Stimulated activated CD4-positive, alpha-beta T cell treated with anti-CD3 and anti-CD28 coated beads, Interleukin-15, amount 100 ng/mL, for 1 hour (primary cell): ENCODE measurements at places on chromosomes 2 and 18.
A peak's percentile ranks its signal among the peaks of the same experiment; 100 is the strongest.

DNA sequence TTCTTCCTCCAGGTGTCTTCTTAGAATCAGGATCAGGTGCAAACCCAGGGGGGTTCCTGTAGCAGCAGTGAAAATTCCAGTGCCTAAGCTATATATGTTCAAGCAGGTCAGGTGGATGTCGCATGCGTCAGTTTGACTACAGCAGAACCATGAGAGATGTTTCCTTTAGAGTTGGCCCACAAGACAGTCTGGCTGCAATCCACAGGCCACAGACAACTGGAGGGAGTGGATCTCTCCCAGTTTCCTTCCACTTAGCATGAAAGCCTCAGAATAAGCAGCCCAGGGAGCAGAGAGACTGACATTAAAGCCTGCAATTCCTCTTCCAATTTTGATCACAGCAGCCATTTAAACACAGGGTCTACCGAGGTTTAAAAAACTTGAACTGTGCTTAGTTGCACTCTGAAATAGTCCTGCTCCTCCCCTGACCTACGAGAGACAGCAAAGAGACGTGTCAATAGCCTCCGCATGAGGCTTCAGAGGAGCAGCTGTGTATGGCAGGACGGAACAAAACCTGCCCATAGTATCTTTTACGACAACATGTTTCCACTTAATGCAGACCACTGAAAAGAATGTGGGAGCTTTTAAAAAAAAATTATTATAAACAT, 988 bp upstream of the KCNE4 start:
- DNase-seq = no peak

DNA sequence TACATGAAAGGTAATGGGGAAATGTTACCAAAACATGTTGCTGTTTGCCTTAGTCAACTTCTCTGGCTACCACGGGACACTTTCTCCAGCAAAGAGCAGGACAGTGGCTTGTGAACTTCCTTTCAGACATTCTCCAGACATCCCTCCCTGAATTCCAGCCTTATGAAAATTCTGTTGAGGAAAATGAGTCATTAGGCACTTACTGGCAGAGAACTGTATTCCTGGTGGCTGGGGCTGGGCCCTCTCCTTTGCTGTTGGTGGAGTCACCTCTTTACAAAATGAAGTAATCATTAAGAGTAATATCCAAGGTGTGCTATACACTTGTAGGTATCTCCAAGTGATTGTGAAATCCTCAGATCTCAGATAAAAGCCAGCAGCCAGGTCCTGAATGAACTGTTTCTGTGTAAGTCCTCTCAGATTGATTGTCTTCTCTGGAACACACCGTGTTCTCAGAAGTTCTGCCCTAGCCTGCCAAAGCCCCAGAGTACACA, 1.3 kb upstream of the FAP start:
- DNase-seq = no peak

GRCh38 chr2:238528953-238529781, 102.4 kb downstream of the ASB1 start:
- DNase-seq = no peak

- no peak for DNase-seq
Observed at GRCh38 chr18:42976869-42977590, 138.5 kb downstream of the RIT2 start.

DNA sequence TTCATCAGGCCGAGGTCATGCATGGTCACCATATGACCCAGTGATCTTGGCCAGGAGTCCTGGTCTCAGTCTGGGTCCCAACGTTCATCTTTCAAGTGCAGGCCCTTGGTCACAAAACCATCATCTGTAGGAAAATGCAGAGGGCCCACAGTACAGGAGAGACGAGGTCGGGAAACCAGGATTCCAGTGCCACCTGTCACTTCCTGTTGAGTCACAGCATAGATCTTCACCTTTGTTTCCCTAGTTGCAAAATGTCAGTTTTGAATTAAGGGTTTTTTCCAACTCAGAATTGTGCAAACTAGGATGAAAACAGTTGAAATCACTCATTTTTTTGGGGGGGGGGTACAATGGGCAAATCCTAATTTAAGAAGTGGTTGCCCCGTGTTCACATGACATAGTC, 162.2 kb downstream of the INSIG2 start:
- DNase-seq = no peak

DNA sequence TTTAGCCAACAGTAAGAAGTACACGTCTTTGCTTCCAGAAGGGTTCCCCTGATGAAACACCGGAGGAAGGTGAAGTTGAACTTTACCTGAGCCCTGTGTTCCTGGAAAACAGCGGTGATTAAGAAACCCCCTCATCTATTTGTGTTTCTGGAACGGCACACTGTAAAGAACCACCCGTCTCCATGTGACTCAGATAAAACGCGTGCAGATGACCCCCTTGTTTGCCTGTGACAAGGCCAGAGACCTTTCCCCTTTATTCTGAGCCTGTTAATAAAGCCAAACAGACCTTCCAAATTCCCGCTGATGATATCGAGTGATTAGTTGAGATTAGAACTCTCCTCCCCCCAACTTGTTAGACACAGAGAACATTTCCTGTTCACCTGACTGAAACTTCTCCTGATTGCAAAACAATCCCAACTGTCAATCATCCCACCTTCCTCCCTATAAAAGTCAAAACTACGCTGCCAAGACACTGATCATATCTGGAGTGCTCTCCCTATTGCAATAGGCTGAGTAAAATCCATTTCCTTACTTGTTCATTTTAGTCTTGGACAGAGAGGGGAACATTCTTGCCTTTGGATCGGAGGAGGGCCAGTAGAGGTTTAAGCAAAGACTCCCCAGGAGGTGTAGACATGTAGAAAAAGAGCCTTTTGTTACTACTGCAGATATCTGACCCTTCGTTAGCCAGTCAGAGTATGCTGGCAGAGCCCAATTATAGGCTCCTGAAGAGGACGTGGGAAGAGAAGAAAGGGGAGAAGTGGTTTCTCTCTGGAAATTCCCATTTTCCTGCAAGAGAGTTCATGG, 914 bp upstream of the IWS1 start:
- DNase-seq = no peak

- peak; percentile 55 for DNase-seq
Observed at GRCh38 chr2:218398437-218399390, 954 bp upstream of the CTDSP1 start.

- no peak for DNase-seq
Observed at GRCh38 chr2:68907920-68908253, 36.7 kb upstream of the BMP10 start.

DNA sequence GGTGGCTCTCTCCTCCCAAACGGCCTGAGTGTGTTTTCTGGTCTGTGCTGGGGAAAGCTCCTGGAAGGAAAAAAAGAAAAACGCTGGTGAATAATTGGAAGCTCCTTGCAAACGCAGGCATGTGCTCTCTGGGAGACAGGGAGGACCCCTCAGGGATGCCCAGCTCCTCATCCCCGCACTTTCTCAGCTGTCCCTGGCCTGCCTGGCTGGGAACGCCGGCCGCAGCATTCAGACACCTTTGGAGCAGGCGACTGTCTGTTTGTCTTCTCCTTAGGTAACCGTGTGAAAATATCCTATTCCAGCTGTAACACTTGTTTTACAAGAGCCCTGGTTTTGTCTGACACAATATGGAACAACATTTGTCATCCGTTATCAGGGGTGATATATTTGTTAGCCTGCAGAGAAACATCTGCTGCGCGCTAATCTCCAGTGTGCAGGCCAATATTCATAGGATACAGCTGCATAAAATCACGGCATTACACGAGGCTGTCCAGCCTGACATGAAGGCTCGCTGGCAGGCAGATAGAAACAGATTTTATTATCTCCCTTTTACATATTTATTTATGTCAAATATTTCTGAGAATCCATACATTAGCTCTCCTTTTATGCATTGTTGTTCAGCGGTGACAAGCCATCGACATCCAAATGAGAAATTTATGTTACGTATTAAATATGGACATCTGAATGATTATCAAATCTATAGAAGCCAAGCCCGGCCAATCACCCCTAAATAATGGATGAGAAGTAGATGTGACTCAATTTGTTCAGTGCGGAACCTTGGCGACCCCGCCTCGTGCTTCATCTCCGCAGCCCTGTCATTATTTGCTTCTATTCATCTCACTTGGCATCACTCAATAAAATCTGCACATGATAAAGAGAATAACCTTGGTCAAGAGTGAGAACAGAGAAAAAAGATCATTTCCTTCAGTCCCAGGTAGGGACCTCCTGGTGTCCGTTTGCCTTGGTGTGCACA, 675.1 kb upstream of the SALL3 start:
- DNase-seq = no peak

GRCh38 chr2:43824512-43824911, 14.1 kb downstream of the ABCG5 start:
- DNase-seq = no peak

DNA sequence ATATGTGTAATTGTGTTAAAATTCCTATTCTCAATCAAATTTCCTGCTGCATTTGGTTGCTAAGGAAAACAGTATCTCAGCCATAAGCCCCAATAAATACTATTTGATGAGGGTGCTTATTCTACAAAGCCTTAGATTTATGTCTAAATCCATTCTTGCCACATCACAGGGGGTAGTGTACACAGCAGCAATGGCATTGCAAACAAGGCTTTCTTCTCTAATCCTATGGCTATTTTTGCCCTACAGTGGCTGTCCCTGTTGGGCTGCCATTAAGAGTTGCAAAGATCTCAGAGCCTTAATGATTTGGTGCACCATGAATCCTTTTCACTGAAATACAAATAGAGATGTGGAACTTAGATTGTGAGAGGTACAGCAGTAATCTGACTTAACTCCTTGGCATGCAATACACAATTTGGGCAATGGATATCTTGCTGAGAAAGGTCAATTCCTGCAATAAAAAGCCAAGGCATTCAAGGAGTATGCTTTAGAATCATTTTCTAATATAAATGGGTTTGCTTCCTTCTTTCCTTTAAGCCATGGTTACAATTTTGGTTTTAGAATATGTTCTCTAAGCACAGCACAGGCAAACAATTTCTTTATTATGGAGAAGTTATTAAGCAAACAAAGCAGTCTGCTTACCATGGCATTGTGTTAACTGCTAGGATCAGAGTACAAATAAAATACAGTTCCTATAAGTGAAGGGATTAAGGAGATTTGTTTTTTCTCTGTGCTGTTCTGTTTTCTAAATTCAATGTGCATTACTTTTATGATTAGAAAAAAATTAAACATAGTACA, 69.8 kb upstream of the CD302 start:
- no peak for DNase-seq

GRCh38 chr2:71700041-71700657, 246.8 kb downstream of the DYSF start:
- DNase-seq = no peak

GRCh38 chr2:65291216-65292105, 63.8 kb downstream of the ACTR2 start:
- DNase-seq = no peak

- DNase-seq = no peak
Observed at GRCh38 chr2:71792926-71793761, 339.8 kb downstream of the DYSF start.

GRCh38 chr2:223513771-223514455, 88.2 kb downstream of the SCG2 start:
- DNase-seq = no peak

- no peak for DNase-seq
Observed at GRCh38 chr2:23478933-23479683, 94.1 kb downstream of the KLHL29 start.

GRCh38 chr2:151306621-151307020, 17.2 kb upstream of the NMI start:
- no peak for DNase-seq

DNA sequence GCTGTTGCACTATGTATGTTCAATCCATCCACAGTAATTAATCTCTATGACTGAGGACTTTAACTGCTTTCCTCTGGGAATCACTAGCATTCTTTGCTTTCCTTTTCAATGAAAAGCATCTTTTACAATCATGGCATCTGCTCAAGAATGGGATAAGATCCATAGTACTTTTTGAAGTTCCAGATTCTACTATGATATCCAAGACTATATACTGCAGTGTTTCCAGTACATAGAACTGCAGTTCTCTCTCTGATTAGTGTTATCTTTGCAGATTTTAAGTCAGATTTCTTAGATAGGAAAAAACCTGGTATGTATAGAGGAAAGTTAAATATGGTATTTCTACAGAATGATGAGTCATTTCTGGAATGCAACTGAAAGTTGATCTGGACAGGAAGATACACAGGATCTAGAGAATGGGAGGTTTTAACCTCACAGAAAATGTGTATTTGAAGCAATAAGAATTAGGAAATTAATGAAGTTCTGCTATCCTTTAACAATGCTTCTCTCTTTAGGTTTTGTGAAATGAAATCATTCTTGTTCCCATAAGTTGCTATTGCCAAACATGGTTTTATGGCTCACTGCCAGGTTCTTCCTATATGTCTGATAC, 670.7 kb downstream of the ERBB4 start:
- no peak for DNase-seq

- no peak for DNase-seq
Observed at GRCh38 chr2:215811409-215812345, 201.7 kb downstream of the MREG start.

- no peak for DNase-seq
Observed at GRCh38 chr2:19745318-19746136, 156.3 kb downstream of the TTC32 start.

- no peak for DNase-seq
Observed at GRCh38 chr2:33616873-33617272, 17.8 kb upstream of the FAM98A start.

DNA sequence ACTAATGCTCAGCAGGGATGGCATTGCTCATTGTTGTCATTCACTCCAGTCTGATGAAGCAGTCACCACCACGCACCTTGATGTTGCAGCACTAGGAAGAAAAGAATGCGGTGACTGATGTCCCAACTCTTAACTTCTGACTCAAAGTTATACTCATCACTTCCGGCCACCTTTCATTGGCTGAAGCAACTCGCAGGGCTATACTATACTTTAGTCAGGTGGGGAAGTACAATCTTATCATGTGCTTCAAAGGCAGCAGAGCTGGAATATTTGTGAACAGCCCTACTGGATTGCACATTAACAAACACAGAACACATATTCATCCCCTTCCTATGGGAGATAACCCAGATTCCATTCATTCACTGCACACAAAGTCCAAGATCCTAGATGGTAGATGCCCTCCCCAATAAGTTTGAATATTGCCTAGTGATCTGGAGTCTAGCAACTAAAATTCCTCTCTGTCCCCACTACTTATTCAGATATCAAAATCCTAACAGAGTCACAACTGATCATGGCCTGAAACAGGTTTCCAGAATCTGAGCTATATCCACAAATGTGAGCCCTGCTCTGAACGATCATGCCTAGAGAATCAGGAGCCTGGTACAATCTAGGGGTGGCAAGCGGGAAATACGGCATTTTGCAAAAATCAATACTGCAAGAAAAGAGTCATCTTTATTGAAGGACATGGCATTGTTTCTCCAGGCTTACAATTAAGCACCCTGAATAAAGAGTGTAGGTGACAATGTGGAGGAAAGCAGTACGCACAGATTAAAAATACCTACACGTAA, 3.4 kb upstream of the SPATS2L start:
- DNase-seq = no peak

GRCh38 chr2:188303363-188304031, 11.8 kb downstream of the GULP1 start:
- no peak for DNase-seq

DNA sequence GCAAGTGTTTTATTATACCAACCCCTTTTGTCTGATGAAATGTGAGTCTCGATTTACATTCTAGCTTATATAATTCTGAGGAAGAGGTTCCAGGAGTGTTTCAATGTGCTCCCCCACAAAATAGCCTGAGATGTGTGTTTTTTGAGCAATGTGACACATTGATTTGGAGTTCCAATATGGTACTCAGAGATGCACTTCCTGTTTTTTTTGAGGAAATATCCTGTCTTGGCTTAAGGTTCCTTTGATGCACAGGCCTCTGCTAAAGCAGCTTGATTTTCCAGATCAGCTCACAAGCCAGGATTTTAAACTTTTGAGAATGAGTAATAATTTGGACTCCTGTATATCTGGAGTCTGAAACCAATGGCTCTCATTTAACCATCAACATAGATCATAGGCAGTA, 221.4 kb downstream of the ACTR3 start:
- DNase-seq = no peak
